ENCODE measurements at places on chromosomes 5 and 9. TPM values are rescaled to one million over a fixed set of nuclear protein-coding genes. Genes with fewer than 3 reads are reported as not detected.

Gene CTSV
- total RNA-seq, result 2.8 TPM

Gene OLFM1
- not detected for total RNA-seq

Gene PGGT1B
- 41.5 TPM for total RNA-seq

Gene C9orf43
- 1.0 TPM for total RNA-seq

Gene GLRA1
- not detected for total RNA-seq

Gene TXNDC8
- not detected for total RNA-seq

Gene ZNF483
- 8.2 TPM for total RNA-seq

Gene PCDHB3
- not detected for total RNA-seq

Gene FBLL1
- total RNA-seq, result 0.37 TPM

Gene MACIR
- 5.9 TPM for total RNA-seq

Gene PDE6A
- total RNA-seq, result not detected

Gene CCDC183
- 0.18 TPM for total RNA-seq

Gene C5orf52
- total RNA-seq, result not detected

Gene IFNA21
- total RNA-seq, result not detected

Gene OBP2B
- not detected for total RNA-seq

Gene OLFML2A
- not detected for total RNA-seq

Gene PCDHGC4
- total RNA-seq, result not detected

Gene FAM174A
- total RNA-seq, result 6.1 TPM

Gene FBXW11
- total RNA-seq, result 41.7 TPM

Gene SPATA31D4
- not detected for total RNA-seq

Gene PDGFRB
- total RNA-seq, result 0.64 TPM

Gene TAF1L
- not detected for total RNA-seq

Gene PTPN3
- total RNA-seq, result 0.99 TPM

All from activated naive CD4-positive, alpha-beta T cell treated with anti-CD3 and anti-CD28 coated beads, Interleukin-2, amount 50 U/mL, for 72 hours (primary cell).